ENCODE measurements at places on chromosomes 5 and 9. TPM values are rescaled to one million over a fixed set of nuclear protein-coding genes. Genes with fewer than 3 reads are reported as not detected.

DNA sequence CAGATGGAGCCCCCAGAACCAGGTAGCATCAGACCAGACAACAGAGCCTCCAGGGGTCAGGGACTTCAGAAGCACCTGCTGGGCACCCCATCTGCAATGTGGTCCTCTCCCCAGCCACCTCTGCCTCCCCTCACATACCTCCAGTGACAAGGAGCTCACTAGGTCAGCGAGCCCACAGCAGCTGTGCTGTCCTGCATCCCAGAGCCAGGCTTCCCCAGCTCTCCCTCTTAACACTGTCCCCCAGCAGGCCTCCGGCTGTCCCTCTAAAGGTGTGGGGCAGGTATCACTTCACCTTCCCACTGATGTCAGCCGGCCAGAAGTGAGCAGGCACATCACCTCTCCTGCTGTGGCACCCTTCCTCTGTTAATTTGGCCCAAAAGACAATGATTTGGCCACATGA lies 83.6 kb downstream of the LMX1B start:
- no peaks in the 10 kb centered on the region for H3K36me3 ChIP-seq
- no peaks in the 10 kb centered on the region for H3K4me1 ChIP-seq
- H3K27ac ChIP-seq = no peak overlapping the region
- H3K4me3 ChIP-seq = no peak overlapping the region
- H3K27me3 ChIP-seq = peaks cover 12% of the 10 kb centered on the region

- H3K27me3 ChIP-seq = peaks cover 2% of the 10 kb centered on the region
- no peaks in the 10 kb centered on the region for H3K4me1 ChIP-seq
- no peak overlapping the region for H3K27ac ChIP-seq
- DNase-seq = no peak
These were observed 152.8 kb upstream of the TRPC7 start for GRCh38 chr5:136518174-136518573.

DNA sequence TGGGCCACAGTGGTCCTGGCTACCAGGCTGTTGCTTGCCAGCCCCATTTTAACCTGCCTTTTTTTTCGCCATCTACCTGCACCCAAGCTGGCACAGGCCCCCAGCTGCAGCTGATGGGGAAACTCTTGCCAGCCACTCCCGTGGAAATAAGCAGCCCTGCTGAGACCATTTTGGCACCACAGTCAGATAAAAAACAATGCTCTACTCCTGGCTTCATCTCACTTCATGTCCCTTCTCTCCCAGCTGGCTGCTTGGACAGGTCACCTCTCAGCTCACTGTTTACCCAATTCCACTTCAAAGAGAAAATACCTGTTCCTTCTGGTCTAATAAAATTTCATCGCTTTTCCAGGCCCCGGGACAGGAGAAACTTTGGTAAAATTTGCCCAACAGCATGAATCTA lies 322.6 kb upstream of the SLC30A5 start:
- peaks cover 2% of the 10 kb centered on the region for H3K27me3 ChIP-seq
- H3K27ac ChIP-seq = no peak overlapping the region
- no peak for DNase-seq
- no peak overlapping the region for H3K4me3 ChIP-seq
- no peaks in the 10 kb centered on the region for H3K4me1 ChIP-seq

DNA sequence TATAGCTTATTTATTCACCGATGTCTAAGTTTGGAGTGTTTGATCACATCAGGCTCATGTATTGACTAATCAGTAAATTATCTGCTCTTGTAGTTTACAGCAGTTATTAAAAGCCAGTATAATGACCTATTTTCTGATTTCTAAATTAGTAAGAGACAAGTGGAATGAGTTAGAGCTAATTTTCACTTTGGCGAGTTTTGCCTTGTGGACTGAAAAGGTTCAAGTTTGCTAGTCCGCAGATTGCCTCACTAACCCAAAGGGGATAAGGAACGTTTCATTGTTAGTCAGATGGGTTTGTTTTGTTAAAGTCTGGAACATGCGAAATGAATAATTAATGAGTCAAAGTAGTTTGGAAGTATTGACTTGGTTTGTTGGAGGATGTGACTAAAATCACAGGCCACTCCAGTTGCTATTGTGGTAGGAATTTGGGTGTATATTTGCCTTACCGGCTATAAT lies 40.1 kb downstream of the SMARCA2 start:
- H3K27me3 ChIP-seq = peaks cover 1% of the 10 kb centered on the region
- H3K27ac ChIP-seq = no peak overlapping the region
- H3K4me3 ChIP-seq = no peak overlapping the region
- no peaks in the 10 kb centered on the region for H3K36me3 ChIP-seq

DNA sequence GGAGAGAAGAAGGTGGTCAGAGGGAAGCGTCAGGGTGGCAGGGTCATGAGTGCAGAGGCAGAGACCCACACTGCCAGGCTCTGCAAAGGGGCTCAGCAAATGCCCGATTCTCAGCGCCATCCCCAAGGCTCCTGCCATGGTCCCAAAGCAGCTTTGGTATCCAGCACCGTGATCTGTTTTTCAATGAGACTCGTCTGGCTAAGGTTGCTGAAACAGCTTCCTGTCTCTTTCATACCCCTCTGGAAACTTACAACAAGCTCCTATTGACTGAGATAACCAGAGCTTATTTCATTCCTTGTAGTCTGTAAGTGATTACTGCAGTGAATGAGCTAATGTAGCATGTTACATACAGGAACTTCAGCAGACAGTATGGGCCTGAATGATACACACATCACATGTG lies 568.6 kb upstream of the DAP start:
- H3K27ac ChIP-seq = no peak overlapping the region
- H3K4me3 ChIP-seq = no peak overlapping the region

DNA sequence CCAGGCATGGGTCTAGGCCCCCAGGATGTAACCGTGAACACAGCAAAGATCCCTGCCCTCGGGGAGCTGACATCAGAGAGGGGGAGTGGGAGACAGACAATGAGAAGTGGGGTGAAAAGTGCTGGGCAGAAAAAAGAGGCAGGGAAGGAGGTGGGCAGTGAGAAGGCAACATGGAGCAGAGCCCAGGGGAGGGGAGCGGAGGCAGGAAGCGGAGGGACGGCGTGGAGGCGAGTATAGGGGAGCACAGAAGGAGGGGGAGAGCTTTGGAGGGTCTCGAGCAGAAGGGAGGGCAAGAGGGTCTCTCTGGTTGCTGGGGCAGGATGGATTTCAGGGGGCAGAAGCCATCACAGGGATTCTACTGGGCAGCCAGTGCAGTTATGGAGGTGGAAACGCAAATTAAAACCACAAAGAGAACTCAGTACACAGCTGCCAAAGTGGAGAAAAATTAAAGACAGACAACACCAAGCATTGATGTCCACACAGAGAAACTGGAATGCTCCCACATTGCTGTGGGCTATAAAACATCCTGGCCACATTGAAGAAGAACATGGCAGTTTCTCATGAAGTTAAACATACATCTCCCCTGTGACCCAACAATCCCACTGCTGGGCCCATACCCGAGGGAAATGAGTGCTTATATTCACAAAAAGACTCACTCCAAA lies 21.1 kb upstream of the LAMC3 start:
- no peaks in the 10 kb centered on the region for H3K36me3 ChIP-seq
- H3K4me1 ChIP-seq = no peaks in the 10 kb centered on the region
- H3K27me3 ChIP-seq = peaks cover 12% of the 10 kb centered on the region
- H3K4me3 ChIP-seq = no peak overlapping the region
- no peak for DNase-seq

- no peak for DNase-seq
- H3K27ac ChIP-seq = no peak overlapping the region
- no peaks in the 10 kb centered on the region for H3K27me3 ChIP-seq
- H3K36me3 ChIP-seq = no peaks in the 10 kb centered on the region
- H3K4me1 ChIP-seq = no peaks in the 10 kb centered on the region
- no peak overlapping the region for H3K4me3 ChIP-seq
These were observed 6.6 kb downstream of the ITK start for GRCh38 chr5:157187046-157187754.

GRCh38 chr9:107020040-107020530 lies 157.1 kb downstream of the ZNF462 start:
- H3K4me1 ChIP-seq = peaks cover 30% of the 10 kb centered on the region
- DNase-seq = no peak
- peaks cover 5% of the 10 kb centered on the region for H3K36me3 ChIP-seq
- H3K27ac ChIP-seq = no peak overlapping the region
- no peak overlapping the region for H3K4me3 ChIP-seq

DNA sequence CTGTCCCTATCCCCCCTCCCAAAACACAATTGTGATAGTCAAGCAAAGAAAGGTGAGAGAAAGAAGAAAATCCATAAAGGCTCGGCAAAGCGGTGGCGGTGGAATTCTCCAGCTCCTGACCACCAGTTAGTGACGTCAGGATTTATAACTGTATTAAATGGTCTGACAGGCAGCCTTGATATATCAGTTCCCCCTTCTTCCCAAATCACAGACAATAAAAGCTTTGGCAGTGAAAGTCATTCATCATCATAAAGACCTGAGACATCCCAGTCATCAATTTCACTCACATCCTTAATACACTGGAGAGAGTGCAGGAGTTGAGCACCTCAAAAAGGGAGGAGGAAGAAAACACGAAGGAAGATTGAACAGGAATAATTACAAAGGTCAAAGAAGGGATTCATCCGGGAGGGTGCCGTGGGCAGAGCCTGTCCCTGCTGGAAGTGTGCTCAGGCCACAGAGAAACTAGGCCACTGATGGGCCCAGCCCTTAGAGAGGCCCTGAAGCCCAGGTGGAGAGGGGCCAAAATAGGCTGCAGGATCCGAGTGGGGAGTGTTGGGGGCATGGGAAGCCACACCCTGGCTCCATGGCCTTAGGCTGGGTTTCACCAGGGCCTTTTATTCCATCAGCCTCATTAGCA lies 131.9 kb downstream of the PAX5 start:
- no peak overlapping the region for H3K27ac ChIP-seq
- H3K27me3 ChIP-seq = peaks cover 2% of the 10 kb centered on the region
- no peaks in the 10 kb centered on the region for H3K36me3 ChIP-seq
- H3K4me1 ChIP-seq = no peaks in the 10 kb centered on the region

DNA sequence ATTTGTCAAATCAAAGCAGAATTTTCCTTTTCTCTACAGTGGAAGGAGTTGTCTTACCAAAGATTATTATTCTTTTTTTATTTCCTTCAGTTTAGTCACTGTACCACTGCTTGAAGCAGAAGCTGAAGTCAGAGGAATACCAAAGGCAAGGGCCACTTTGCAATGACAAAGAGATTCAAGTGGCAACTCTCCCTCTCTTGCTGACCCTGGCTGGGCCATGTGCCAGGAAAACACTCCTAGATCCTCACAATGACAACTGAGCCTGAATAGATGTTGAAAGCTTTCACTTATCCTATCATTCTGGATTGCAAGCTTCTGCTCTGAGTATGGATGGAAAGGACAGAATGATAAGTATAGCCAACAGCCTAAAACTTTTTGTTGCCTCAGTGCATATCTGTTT lies 618.3 kb downstream of the NR2F1-AS1 start:
- no peaks in the 10 kb centered on the region for H3K27me3 ChIP-seq
- no peak for DNase-seq
- no peak overlapping the region for H3K4me3 ChIP-seq
- H3K27ac ChIP-seq = no peak overlapping the region
- no peaks in the 10 kb centered on the region for H3K36me3 ChIP-seq
- no peaks in the 10 kb centered on the region for H3K4me1 ChIP-seq

DNA sequence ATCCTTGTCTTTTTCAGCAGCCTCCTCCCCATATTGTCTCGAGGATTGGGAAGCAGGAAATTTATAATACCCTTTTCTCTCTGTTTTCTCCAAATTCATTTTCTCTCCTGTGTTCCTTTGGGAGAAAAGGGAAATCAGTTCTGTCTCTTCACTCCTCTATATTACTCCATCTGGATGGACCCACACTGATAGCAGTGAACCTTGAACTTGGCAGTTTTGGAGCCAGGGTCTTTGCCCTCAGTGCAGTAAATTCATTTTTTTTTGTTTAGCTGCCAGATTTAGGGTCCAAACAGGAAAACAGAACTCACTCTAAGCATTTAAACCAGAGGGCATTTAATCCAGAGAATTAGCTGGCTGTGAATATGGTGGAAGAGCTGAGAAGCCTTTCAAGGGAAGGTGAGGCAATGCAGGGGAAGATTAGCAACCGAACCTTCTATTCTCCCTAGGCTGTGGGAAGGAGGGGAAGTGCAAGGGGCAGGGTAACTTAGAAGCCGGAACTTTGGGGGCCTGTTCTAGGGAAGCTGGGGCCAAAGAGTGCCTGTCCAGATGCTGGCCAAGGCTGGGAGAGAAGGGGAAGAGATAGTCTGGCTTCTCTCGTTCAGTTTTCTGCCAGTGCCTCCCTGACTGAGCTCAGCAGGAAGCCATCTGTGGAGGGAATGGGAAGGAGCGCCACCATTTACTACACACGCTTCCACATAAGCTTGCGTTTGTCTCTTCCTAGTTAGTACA lies 16.3 kb upstream of the NPR2 start:
- no peaks in the 10 kb centered on the region for H3K27me3 ChIP-seq
- H3K4me3 ChIP-seq = no peak overlapping the region
- peaks cover 16% of the 10 kb centered on the region for H3K4me1 ChIP-seq
- H3K36me3 ChIP-seq = no peaks in the 10 kb centered on the region
- peak; percentile 18 for DNase-seq
- H3K27ac ChIP-seq = peak overlapping the region; percentile 74

GRCh38 chr5:20470997-20471396 lies 483.0 kb upstream of the CDH18 start:
- H3K4me1 ChIP-seq = no peaks in the 10 kb centered on the region
- no peaks in the 10 kb centered on the region for H3K36me3 ChIP-seq
- no peaks in the 10 kb centered on the region for H3K27me3 ChIP-seq
- H3K4me3 ChIP-seq = no peak overlapping the region
- no peak for DNase-seq

GRCh38 chr9:84917366-84918070 lies 248.0 kb downstream of the NTRK2 start:
- no peak for DNase-seq
- H3K4me3 ChIP-seq = no peak overlapping the region
- no peak overlapping the region for H3K27ac ChIP-seq
- H3K4me1 ChIP-seq = no peaks in the 10 kb centered on the region

DNA sequence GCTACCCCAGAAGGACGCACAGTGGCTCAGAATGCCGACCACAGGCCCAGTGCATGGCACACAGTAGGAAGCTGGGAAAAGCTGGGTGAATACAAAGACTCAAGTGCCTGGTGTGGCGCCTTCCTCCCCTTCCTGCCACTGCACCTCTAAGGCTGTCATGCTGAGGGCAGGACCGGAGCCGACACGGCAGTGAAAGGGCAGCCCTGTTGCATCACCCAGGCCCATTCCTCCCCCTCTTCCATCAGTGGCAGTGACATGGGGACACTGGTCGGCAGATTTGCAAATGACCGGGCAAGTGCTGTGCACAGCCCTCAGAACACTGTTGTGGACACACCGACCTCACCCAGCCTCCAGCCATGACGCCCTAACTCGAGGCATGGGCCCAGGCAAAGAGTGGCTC lies 84.0 kb downstream of the STK10 start:
- H3K4me3 ChIP-seq = peak overlapping the region; percentile 31
- H3K27ac ChIP-seq = peak overlapping the region; percentile 81
- peaks cover 37% of the 10 kb centered on the region for H3K4me1 ChIP-seq
- DNase-seq = no peak
- H3K36me3 ChIP-seq = peaks cover 29% of the 10 kb centered on the region

Gene NXNL2
- total RNA-seq = not detected

Gene TLX3
- 0.23 TPM for total RNA-seq

Gene ELOVL7
- 4.4 TPM for total RNA-seq

Gene FGF10
- total RNA-seq = 0.15 TPM

Gene ZNF618
- total RNA-seq = 35.0 TPM

Measured in endothelial cell (in vitro differentiated cells).